ENCODE measurements at places on chromosomes 11 and 22.

- DNase-seq = no peak
These were observed 124.3 kb downstream of the BUD13 start for GRCh38 chr11:116648247-116649174.

- no peak for DNase-seq
These were observed 7.5 kb downstream of the MS4A8 start for GRCh38 chr11:60706931-60707330.

DNA sequence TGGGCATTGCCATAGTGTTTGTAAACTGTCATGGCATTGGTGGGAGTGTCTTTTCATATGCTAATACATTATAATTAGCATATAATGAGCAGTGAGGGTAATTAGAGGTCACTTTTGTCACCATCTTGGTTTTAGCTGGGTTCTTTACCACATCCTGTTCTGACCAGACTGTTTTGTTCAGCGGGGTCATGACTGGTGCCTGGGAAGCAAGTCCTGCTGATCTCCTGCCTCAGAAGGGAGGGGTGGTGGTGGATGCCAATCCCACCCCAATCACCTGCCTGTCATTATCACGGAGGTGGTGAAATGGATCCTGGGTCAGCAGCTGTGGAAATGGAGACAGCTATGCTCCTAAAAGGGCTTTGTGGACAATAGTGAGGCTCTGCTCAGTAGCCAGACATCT is 31.2 kb downstream of the IL18 start:
- DNase-seq = no peak

DNA sequence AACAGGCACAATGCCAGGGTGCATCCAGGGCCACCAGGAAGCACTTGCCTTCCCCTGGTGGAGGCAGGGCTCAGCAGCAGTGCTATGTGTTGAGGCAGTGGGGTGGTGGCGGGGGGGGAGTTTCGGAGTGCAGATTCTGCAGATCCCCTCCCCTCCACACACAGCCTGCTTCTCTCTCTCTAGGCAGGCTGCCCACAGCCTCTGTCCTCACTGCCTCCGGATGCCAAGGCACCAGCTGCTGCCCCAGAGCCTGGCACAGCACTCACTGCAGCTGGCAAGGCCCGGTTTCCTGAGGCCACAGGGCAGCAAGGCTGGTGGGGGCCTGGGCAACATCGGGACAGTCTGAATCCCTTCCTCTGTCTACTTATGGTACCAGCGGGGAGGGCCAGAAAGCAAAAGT is 35.8 kb downstream of the NRXN2 start:
- DNase-seq = no peak

DNA sequence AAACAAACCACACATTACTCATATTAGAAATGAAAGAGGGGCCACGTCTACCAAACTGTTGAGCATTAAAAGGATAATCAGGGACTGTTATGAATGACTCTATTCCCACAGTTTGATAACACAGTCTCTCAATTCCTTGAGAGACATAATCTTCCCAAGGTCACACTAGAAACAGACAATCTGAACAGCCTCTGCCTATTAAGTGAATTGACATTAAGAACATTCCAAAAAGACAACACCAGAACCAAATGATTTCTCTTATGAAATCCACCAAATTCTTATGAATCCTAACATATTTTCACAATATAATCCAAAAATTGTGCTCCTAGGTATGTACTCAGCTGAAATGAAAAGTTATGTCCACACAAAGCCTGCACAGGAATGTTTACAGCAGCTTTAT is 4.6 kb downstream of the RFPL1 start:
- DNase-seq = no peak

DNA sequence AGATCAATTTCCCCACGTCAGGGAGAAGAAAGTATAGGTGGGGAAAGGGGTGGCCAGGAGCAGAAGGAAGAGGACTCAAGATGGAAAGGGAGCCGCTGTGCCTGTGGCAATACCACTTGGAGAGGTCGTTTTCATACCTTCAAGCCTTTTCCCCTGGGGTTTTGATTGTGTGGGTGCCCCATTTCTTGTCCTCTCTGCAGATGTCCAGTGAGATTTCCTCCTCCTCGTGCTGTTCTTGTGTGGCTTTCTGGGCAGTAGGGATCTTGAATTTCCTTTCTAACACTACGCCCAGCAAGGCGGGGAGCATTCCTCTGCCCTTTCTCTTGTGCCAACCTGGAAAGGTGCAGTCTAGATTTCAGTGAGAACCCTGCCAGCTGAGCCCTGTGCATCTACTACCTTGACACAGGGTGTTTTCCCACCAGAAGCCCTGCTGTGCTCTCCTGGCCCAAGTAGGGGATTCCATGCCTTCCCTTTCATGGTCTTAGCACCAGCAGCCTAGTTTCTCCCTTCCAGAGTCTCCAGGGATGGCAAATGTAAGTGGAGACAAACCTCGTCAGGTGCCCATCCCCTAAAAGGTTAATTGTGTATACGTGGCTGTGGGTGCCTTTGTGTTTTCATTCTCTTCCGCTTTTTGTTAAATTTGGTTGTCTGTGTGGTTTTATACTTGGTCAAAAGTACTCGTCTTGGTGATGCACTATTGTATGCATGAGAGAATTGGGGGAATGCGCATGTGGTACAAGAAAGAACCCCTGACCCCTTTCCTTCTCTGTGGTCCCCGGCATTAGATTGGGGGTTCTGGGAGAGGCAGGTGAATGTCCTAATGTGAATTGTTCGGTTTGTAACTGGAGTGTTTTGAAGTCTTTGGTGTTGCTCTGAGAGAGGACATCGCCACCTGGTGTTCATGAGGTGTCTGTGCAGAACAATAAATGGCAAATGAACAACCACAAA is 71.4 kb upstream of the MPEG1 start:
- peak; percentile 50 for DNase-seq

DNA sequence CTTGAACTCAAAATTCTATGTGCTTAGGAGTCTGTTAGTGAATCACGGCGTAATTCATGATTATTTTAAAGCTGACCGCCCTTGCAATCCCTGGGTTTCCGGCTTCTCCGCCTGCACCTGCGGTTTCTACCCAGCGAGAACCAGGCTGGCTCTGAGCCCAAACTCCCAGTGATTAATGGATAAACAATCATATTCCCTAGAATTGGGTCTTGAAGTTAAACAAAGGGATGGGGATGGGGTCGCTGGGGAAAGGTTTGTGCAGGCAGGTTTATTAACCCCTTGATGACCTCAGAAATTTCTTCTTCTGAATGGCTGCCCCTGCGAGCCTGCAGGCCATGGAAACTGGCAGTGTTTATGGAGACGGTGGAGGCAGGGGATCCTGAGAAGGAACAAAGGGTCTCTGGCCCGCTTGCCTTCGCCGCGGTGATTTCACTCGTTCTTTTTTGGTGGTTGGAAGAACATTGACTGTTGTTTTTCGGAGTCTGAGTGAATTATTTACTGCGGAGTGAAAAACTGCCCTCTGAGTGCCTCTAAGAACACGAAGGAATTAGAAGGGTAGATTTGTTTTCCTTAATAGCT is 1000.3 kb downstream of the BRD1 start:
- no peak for DNase-seq

- DNase-seq = peak; percentile 47
These were observed 65.6 kb upstream of the SESN3 start for GRCh38 chr11:95296621-95297025.

GRCh38 chr11:60169264-60169915 is 13.5 kb downstream of the MS4A6A start:
- DNase-seq = no peak

DNA sequence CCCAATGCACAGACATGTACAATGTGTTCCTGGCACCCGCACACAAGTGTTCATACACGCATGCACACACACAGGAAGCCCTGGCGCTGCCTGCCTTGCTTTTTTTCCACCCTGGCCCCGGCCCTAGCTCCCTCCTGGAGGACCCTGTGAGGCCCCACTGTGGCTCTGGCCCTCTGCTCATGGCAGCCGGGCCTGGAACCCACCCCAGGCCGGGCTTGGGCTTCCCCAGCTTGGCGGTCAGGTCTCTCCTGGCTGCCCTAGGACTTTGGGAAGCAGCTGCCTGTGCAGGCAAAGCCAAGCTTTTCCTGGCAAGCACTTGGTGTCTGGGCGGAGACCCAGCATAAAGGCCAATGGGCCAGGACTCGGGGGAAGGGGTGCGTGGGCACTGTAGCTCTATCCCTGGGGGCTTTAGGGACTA is 30.5 kb downstream of the CD82 start:
- DNase-seq = no peak

DNA sequence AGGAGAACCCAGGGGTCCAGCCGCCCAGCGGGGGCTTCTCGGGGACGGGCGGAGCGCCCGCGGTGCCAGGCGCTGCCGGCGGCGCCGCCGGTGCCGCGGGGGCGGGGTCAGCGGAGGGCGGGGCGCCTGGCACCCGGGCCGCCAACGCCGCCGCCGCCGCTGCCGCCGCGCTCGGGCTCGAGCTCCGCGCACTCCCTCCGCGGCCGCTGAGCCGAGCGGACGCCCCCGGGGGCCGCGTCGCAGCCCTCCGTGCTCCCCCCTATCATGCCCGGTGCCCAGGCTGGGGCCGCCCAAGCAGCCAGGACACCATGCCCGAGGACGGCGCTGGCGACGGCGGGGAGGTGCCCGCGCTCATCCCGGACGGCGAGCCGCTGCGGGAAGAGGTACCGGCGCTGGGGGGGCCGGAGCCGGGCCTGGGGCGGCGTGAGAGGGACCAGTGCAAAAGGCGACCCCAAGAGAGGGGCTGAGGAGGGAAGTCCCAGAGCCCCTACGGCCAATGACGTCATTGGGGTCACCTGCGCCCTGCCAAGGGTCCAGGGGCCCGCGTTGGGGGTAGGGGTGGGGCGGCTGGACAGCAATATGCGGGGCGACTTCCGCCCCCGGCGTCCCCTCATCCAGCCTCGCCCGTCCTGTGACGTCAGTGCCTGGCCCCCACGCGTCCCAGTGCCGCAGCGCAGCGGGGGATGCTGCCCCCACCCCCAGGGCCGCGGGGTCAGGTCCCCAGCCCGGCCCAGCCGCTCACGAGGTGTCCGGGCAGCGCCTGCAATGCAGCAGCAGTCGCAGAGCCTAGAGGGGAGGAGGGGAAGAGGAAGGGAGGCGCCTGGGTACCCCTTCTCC is at the start of gene TMEM151A:
TSS of gene TMEM151A (plus strand) at position 189 of the 837 bp plus-strand sequence. CDS start at position 309, 120 bp downstream.
- DNase-seq = no peak

GRCh38 chr22:36928786-36929535 is 15.5 kb downstream of the CSF2RB start:
- peak; percentile 23 for DNase-seq

- DNase-seq = peak; percentile 94
These were observed 27.8 kb upstream of the PPARA start for GRCh38 chr22:46122511-46122971.

DNA sequence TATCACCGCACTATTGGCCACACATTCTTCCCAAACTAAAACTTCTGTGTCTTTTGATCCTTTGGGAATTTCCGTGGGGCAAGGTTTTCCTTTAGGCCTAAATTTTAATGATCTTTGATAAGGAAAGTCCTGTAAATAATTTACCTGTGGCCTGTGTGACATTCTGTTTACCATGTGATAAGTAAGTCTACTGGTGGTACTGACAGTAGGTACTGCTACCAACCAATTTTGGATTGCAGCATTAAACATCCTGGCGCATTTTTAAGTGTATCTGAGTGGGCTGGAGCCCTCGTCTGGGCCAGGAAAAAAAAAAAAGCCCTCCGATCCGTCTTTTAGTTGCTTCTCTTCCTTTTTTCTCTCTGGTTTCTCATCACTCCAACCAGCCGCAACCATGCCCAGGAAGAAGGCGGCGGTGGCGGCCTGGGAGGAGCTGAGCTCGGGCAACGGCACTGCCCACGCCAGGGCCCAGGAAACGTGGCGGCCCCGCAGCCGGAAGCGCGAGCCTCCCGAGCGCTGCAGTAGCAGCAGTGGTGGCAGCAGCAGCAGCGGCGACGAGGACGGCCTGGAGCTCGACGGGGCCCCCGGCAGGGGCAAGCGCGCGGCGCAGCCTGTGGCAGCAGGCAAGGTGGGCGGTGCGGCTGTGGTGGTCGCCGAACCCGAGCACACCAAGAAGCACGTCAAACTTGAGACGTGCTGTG is 33.6 kb downstream of the ASRGL1 start:
- DNase-seq = no peak

GRCh38 chr11:56910785-56911184 is 77.9 kb upstream of the OR5AK2 start:
- no peak for DNase-seq

DNA sequence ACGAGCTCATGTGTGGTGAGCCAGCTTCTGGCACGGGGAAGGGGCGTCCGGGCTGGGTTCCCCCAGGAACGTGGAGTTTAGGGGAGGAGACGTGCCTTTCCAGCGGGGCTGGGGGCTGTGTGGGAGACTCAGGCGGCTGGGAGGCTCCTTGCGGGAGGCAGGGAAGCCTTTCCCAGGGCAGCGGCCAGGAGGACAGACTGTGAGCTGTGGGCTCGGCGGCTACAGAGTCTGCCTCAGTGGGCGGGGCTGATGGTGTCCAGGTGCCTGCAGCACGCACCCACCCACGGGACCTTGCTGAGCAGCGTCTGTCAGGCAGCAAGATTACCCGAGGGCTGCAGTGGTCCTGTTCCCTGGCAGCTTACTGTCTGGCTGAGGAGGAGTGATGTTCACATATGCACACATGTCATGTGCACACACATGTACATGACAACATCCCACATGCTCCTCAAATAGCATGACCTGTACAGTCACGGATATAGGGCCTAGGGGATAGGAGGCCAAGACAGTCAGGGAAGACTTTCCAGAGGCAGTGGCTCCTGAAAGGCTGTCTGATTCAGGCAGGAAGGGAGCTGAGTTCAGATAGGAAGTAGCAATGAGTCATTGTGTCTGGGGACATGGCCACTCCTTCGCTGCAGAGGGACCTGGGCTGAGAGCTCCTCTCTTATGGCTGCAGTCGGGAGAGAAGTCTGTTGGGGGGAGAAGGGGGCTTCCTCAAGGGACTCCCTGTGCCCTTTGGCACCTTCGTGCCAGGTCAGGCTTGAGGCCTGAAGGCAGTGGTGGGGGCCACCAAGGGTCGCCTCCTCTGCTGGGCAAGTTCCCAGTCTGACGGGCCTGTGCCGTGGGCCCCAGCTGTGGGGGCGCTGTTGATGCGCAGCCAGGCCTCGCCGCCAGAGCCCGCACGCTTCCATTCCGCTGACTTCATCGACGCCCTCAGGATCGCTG is 23.3 kb upstream of the PPP6R3 start:
- DNase-seq = no peak

DNA sequence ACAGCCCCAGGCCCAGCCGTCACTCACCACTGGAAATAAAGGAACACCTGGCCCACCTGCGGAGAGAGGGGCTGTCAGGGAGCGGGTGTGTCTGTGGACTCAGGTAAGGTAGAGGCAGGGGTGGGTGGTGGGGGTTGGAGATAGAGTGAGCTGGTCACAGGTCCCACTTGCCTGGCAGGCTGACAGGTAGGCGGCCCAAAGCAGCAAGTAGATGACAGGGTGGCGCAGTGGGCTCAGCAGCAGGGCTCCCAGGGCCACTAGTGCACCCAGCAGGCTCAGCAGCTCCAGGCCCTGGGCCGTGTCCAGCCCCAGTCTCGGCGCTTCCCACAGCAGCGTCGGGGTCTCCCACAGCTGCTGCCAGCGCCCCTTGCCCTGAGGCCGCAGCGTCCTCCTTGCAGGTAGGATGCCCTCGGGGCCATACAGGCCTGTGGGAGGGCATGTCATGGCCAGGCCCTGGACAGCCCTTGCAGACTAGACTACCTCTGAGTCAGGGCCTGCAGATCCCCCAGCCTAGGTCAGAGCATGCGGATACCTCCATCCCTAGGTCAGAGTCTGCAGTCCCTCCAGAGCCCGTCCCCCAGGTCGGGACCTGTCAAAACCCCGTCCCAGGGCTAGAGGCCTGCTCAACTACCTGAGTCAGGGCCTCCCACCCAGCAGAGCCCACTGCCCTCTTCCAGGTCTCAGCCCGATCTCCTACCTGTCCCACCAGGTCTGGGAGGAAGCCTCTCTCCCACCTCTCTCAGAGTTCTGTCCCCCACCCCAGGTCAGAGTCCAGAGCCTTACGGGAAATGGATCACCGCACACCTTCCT is 686 bp downstream of the LMF2 start:
- no peak for DNase-seq

Data from GM13976 (cell line).